Tibial artery (tissue), 4 donors: ENCODE measurements at places on chromosomes 12 and 14.

DNA sequence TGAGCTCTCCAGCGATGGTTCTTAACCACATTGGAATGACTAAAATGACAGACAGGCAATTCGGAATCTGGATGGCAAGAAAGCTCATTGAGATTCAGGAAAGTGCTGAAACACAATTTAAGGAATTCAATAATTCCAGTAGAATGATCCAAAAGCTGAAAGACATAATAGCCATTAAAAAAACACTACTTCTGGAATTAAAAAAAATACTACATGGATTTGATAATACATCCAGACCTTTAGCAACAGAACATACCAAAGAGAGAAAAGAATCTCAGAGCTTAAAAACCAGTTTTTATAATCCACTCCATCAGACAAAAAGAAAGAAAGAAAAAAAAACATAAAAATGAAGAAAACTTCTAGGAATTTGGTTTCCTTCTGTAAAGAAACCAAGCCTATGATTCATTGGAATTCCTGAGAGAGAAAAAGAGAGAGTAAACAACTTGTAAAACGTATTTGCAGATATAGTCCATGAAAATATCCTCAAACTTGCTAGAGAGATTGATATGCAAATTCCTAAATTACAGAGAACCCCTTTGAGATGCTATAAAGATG lies 52.8 kb downstream of the SLCO1B1 start:
- no peak for DNase-seq

GRCh38 chr14:95313707-95314106 lies 6.0 kb downstream of the CLMN start:
- DNase-seq, result peak; percentile 84

GRCh38 chr14:52801014-52801712 lies 9.8 kb upstream of the GNPNAT1 start:
- no peak for DNase-seq

GRCh38 chr12:112617153-112617505 lies 174.4 kb upstream of the RPH3A start:
- no peak for DNase-seq

- DNase-seq, result no peak
These were observed 112.0 kb upstream of the PDZRN4 start for GRCh38 chr12:41076114-41076513.

GRCh38 chr12:14723763-14724162 lies 27.4 kb upstream of the GUCY2C start:
- DNase-seq, result peak; percentile 70

DNA sequence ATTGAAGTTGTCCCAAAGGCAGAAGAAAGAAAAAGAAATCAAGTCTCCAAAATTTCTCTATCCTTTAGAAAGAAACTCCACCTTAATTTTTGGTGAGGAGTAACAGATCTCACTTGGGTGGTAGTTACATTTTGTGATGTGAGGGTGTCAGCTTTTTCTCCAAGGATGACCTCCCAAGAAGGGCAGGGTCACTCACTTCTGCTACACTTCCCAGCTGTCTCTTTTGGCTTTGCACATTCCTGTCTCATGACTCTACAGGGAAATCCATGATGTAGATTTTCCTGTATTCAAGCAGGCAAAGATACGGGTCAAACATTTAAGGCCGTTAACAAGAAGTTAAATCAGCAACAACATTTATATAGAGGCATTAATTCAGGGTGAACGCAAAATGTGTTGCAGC lies 1016.4 kb downstream of the NRXN3 start:
- DNase-seq, result no peak

DNA sequence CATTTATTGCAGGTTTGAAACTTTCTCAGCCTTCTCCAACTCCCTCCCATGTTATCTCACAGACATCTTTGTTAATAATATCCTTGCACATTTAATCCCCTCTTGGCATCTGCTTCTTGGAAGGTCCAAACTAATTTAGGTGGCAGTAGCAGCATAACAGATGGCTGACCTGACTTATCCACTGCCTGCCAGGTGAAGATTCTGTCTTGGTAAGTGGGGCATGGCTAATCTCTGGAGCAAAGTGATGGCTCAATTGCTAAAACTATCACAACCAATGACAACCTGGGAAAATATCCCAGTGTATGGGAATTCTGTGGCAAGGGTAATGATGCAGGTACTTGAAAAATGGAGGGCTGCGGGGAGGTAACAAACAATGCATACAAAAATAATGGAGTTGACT lies 58.2 kb upstream of the ALG10B start:
- DNase-seq, result no peak

- DNase-seq, result peak; percentile 44
These were observed 58.7 kb upstream of the C14orf180 start for GRCh38 chr14:104520620-104521410.

DNA sequence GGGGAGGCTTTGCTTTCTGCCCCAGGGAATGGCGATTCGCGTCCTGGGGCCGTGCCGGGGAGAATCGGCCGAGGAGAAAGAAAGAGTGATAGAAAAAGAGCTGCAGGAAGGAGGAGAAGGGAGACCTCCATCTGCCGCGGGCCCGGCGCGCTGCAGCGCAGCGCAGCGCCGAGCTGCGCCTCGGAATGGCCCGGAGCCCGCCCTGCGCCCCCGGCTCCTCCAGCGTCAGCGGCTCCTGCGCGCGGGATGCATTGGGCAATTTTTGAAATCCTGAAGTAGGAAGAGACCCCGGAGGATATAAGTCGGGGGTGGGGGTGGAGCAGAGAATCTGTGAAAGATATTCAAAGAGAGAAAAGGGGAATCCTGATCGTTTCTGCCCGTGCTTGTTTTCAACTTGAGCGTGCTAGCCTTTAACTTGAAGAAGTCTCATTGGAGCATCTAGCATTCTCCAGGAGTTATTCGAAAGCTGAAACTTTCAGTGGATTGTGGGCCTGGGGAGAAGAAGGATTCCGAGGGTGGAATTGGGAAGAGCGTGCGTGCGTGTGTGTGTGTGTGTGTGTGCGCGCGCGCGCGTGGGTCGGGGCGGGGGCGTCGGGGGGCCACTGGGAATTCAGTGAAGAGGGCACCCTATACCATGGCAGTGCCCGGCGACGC lies 441 bp downstream of the PDE3A start:
- peak; percentile 23 for DNase-seq

- no peak for DNase-seq
These were observed 270.6 kb downstream of the AEBP2 start for GRCh38 chr12:19709889-19710288.
